ENCODE measurements at places on chromosomes 16 and 17. TPM values are rescaled to one million over a fixed set of nuclear protein-coding genes. Genes with fewer than 3 reads are reported as not detected.
A peak's percentile ranks its signal among the peaks of the same experiment; 100 is the strongest.

Gene SBK1
- total RNA-seq, result 1.4 TPM

GRCh38 chr17:45395569-45396415 lies 36.9 kb downstream of the ARHGAP27 start:
- DNase-seq, result no peak

- peak; percentile 34 for DNase-seq
These were observed 23.1 kb upstream of the OSGIN1 start for GRCh38 chr16:83929811-83930555.

GRCh38 chr16:79098907-79099306 lies 501.6 kb downstream of the MAF start:
- no peak for DNase-seq

DNA sequence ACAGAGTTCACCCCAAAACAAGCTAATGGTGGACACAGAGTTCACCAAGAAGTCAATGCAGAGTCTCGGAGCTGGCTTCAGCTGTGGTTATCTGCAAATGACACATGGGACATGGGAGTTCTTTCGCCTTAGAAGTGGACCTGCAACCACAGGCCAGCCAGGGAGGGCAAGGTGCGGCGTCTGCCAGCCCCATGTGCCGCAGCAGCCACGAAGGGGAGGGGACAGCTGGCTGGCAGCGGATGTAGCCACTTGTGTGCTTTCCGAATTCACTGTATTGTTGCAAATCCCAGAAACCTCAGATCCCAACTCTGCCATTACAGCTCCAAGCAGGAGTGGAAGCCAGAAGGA lies 24.8 kb downstream of the LMF1 start:
- no peak for DNase-seq

DNA sequence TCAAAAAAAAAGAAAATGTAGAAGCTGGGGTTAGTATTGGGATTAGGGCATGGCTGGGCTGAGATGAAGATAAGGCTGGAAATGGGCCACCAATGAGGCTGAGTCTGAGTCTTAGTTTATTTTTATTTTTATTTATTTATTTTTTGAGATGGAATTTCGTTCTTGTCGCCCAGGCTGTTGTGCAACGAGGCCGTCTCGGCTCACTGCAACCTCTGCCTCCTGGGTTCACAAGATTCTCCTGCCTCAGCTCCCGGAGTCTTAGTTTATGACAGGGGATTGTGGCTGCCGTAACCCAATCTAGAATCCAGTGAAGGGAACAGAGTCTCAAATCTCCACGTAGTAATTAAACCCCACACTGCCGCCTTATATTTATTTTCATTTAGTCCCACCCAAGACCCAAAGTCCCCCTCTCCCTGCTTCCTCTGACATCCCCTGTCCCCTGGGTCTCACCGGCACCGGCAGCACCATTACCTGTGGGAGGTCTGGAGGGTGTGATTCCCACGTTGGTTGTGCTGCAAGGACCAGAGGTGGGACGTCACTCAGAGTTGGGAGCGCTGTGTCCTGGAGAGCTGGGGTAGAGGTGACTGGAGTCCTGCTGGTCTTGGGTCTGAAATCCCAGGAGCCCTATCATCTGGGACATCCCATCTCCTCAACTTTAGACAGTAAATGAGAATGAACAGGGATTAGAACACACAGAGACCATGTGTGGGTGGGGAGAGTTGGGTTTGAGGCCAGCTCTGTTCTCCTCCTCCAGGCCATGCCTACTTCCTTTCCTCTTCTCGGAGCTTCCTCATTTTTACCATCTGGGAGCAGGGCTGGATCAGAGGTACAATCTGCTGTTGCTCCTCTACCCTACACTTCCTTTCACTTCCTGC lies at the start of gene CLEC10A:
CLEC10A (minus strand) TSS at position 671 of the 875 bp plus-strand sequence. CDS start 1,439 bp downstream, outside the sequence.
- no peak for DNase-seq
